CD4-positive, alpha-beta T cell treated with Interleukin-4 for 1 hour (primary cell): ENCODE measurements at places on chromosomes 7 and 10.

DNA sequence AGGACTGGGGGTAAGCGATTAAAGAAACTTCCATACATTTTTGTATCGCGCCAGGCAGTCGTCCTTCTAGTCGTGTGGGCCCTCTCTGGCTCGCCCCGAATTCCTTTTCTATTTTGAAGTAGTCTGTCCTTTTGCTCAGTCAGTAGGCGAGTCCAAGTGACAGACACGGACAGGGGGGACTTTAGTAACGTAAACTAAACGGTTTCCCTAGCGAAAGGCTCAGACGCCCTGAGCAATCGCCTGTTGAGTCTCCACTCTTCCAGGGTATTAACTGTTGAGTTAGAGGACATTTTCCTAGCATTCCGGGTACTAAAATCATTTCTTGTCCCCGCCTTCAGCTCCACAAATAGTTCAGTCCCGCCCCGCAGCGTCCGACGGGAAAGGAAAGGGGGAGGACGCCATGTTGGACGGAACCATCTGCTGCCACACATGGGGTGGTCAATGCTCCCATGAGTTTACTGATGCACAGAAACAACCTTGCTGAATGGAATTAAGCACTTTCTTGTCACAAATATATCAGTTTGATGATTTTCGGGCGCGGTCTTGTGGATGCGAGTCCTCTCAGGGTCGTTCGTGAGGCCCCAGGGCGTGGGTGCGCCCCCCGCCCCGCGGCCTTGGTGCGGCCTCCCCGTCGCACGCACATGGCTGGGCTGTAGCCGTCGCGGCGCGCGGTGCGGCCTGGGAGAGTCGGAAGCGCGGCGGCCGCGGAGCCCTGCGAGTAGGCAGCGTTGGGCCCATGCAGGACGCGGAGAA, at the start of gene EIF3B:
TSS of gene EIF3B (plus strand) at position 642 of the 753 bp plus-strand sequence. CDS start at position 737, 95 bp downstream.
- DNase-seq, result peak; percentile 91

- no peak for DNase-seq
Observed at GRCh38 chr7:835485-836401, 3.5 kb downstream of the SUN1 start.

DNA sequence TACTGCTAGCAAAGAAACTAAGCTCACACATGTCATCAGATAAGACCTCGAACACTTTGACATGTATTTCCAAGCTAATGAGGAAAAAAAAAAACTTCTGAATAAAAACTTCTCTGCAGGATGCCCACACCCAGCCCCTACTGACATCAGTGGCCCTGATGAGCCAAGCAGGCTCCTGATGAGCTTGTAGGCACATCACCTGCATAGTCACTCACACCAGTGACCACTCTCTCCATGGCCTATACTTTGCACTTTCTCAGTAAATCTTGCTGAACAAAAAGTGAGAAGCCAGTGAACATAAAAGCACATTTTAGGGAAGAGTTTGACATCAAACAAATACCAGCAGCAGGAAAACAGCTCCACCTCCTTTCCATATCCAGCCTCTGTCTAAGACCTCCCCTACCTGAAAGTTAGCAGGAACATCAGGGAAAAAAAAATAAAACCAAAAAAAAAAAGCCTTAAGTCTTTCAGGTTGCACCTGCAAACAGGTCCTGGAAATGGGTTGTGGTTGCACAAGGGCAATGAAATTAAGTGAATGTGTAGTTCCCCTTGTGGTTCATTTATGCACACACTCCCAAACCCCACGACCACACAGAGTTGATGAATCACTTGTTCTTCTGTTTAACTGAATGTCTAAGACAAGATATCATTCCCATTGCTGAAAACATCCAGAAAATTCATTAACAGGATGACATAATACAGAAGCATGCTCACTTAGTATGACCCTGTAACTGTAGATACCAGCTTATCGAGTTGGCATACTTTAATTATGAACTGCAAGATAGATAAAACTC, 205.2 kb upstream of the PDE1C start:
- no peak for DNase-seq

DNA sequence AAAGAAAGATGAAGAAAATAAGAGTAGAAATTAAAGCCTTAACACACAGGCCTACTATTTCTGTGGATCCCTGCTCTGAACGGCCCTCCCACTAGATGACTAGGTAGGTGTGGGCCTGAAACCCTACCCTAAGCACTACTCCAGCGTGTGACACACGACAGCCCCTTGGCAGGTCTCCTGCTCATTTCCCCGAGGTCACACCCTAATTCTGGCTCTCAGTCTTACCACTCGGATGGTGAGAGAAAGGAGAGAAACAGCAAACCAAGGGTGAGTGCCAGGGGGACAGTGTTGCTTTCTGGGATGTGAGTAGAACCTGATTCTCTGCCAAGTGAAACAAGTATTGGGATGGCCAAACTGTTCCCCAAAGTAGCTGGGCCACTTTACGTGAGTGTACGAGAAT, 12.1 kb downstream of the GALNTL5 start:
- no peak for DNase-seq

DNA sequence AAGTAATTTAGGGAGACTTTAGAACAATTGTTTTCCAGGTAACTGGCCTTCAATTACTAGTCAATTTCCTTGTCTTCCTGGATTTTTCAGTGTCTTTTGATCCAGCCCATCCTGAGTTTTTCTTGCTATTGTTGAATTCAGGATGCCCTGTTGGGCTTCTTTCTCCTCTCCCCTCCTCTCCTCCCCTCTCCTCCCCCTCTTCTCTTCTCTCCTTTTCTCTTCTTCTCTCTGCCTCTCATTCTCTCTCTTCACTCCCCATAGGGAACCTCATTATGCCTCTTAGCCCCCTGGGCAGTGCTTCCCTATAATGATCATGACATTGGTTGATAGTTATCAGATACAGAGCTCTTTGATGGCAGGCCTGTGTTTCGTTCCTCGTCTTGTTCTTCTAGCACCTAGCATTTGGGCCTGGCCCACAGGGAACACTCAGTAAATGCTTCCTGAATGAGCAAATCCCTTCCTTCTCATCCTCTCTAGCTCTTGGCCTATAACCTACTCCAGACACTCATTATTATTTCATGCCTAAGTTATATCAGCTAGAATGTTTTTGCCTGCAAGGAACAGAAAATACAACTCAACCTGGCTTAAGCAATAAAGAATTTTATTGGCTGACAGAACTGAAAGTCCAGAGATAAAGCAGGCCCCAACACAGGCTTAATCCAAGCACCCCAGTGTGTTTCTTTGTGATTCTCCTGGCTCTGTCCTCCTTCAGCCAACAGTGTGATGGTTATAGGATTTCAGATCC, 56.8 kb downstream of the CACNB2 start:
- no peak for DNase-seq

DNA sequence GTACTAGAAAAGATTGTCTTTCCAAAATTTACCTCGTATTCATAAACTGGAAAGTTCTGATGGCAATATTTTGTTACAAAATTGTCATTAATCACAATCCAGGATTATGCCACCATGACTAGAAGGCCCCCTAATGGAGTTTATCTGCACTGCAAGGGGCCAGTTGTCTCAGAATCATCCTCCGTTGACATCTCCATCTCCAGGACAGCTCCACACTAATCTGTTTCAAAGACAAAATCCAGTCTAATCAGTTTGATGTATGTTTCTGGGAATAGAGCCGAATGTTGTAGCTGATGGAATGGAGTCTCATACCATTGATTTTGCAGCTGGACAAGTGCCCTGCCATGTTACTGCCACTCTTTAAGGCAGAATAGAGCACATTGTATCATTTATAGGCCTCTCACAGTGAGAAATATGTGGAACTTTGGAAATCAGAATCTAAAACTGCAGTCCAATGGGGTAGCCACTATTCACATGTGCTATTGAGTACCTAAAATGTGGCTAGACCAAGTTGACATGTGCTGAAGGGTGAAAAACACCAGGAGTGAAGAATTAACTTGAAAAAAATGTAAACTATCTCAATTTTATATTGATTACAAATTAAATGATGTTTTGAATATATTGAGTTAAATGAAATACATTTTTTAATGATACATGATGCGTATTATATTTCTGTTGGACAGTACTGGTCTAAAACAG, 38.3 kb upstream of the TOMM7 start:
- no peak for DNase-seq

GRCh38 chr10:47037654-47038425, 126.6 kb downstream of the PTPN20 start:
- DNase-seq, result no peak

DNA sequence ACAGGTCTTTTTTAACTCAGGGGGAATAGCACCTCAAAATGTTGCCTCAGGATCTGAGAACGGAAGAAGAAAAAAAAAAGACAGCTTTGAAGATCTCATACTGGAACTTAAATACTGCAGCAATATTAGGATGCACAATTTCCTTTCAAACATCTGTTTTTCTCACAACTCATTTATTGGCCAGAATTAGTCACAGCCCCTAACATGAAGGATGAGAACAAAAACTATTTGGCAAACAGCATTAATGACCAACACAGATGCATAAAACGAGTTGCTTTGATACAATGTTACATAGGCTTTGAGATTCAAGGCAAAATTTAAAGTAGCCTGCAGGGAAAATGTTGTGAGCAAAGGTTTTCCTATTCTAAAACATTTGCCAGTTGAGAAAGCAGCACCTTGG, 36.5 kb downstream of the JMJD1C start:
- no peak for DNase-seq

DNA sequence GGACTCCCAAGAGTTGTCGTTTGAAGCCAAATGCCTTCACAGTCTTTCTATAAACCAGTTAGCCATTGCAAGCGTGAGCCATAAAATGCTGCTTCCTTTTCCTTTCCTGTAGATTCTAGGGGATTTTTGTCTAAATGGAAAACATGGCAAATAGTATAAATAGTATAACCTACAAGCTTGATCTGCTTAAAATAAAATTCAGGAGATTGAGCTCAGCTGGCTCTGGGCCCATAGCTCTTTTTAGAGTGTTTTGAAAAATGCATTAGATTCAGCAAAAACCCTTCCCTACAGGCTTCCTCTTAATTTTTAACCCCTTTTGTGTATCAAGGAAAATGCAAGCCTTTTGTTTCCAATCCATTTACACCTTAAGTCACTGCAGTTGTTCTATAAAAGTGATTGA, 190.1 kb upstream of the GDF10 start:
- no peak for DNase-seq

- DNase-seq, result no peak
Observed at GRCh38 chr7:125606671-125607070, 677.0 kb upstream of the POT1 start.

DNA sequence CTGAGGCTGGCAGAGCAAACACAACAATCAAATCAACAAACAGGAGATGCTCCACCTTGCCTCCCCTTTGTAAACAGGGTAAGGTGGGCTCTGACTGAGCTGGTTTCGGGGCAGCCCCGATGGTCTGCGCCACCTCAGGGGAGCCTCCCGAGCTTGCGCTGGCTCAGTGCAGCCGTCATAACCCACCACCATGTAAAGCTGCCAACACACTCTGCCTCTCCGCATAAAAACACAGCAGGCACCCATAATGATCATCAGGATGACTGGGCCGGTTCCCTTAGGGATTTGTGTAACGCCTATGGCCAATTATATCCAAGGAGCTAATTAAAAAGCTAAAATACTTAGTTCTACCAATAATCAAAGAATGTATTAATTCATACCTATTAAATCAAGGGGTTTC, 124.5 kb downstream of the PRPF18 start:
- DNase-seq, result no peak

DNA sequence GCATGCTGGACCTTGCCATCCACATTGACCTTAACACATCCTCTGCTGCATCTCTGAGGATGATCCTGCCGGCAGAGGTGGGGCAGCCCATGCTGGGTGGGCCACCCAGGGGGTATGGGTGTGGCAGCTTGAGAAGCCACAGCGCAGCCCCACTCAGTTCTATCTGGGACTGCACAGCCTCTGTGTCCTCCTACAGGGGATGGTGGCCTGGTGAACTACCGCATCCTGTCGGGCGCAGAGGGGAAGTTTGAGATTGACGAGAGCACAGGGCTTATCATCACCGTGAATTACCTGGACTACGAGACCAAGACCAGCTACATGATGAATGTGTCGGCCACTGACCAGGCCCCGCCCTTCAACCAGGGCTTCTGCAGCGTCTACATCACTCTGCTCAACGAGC, 12.2 kb upstream of the C10orf105 start:
- DNase-seq, result no peak

- DNase-seq, result no peak
Observed at GRCh38 chr10:54010337-54010933, 790.6 kb downstream of the PCDH15 start.

DNA sequence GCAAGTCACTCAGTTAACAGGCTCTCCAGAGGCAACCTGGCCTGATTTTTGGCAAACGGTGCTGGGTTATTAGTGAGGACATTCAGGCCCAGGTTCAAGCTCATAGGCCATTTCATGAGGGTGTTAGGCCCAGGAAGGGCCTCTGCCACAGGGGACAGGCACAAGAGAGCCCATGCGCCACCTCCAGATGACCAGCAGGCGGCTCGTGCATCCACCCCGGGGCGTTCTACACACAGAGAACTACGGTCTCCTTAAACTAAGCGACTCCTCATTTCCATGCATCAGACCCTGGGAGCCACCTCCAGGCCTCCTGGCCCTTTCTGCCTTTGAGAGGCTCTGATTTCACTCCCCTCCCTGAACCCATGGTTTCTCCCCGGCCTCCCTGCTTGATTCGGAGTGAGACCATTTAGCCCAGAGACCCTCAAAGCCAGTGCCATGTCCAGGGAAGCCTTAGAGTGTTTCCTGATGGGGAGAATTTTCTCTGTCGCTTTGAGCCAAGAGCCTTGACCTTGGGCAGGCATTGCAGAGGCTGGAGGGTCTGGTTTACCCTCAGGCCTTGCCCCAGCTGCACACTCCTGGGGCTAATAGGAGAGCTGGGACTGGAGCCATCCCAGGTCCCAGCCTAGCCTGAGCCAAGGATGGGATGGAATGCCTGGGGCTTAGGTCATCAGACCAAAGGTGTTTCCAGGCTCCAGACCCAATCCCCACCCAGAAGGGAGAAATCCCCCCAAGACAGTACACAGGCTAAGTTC, 188.0 kb downstream of the GRID1 start:
- DNase-seq, result no peak

- no peak for DNase-seq
Observed at GRCh38 chr10:129277841-129278240, 189.2 kb upstream of the MGMT start.
